Breast epithelium (tissue), 4 donors: ENCODE measurements at places on chromosomes 12 and 14. TPM values are rescaled to one million over a fixed set of nuclear protein-coding genes. Genes with fewer than 3 reads are reported as not detected.

DNA sequence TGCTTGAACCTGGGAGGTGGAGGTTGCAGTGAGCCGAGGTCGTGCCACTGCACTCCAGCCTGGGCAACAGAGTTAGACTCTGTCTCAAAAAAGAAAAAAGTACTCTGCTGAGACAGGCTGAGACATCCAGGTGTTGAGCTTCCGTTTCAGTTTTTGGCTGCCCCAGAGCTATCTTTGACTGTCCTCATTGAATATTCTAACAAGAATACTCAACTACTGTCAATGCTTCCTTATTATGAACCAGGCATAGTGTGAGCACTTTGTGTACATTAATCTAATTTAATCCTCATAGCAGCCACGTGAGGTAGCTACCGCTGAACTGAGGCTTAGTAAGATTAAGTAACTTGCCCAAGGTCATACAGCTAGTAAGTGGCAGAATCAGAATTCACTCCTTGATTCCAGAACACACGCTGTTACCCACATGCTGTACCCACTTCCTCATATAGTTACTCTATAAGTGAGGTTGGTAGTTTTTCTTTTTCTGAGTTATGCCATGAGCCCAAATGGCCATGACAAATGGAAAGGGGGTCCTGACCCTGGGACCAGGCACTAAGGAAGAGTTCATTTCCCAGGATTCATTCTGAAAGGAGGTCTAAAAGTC, 11.3 kb downstream of the ALDH1L2 start:
- H3K4me3 ChIP-seq = no peak overlapping the region
- H3K4me1 ChIP-seq = no peaks in the 10 kb centered on the region
- H3K27me3 ChIP-seq = no peaks in the 10 kb centered on the region
- no peak for DNase-seq

GRCh38 chr12:112539221-112539620, 120.5 kb downstream of the PTPN11 start:
- H3K4me3 ChIP-seq = no peak overlapping the region
- no peaks in the 10 kb centered on the region for H3K36me3 ChIP-seq
- H3K4me1 ChIP-seq = no peaks in the 10 kb centered on the region
- DNase-seq = no peak

- H3K27me3 ChIP-seq = no peaks in the 10 kb centered on the region
- H3K27ac ChIP-seq = no peak overlapping the region
- H3K36me3 ChIP-seq = no peaks in the 10 kb centered on the region
- H3K4me1 ChIP-seq = no peaks in the 10 kb centered on the region
- no peak overlapping the region for H3K4me3 ChIP-seq
Measured at GRCh38 chr12:15527201-15528080, 205.1 kb downstream of the PTPRO start.

IL31 gene
- not detected for total RNA-seq

TSHR gene
- total RNA-seq = 0.48 TPM

DNA sequence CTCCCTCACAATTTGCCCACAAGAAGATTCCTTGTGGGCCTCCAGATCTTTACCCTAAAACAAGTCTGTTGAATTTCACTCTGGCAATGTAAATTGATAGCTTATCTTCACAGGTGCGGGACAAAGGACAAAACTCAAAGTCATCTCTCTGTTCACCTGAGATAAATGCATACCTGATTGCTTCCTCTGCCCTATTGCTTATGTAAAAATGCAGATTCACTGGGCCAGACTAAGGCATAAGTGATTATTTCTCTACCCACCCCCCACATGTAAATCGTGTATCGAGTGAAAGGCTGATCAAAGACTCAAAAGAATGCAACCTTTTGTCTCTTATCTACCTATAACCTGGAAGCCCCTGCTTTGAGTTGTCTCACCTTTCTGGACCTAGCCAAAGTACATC, 316.8 kb downstream of the SSPN start:
- H3K27me3 ChIP-seq = no peaks in the 10 kb centered on the region
- no peaks in the 10 kb centered on the region for H3K4me1 ChIP-seq
- H3K27ac ChIP-seq = no peak overlapping the region
- no peak for DNase-seq

DNA sequence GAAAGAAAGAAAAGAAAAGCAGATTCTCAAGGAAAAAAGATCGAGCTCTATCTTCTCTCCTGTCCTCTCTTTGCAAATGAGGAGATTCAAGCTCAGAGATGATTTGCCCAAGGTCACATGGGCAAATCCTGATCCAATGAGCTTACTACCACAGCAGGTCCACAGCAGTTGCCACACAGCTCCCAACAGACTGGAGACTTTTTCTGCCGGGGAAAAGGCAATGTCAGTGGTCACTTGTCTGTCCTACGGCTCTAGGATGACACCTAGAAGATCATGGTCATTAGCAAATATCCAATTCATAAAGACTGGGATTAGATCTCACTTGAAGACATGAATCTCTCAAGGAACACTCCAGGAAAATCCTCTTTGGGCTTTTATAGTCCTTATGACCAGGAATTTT, 58.8 kb downstream of the TTC7B start:
- H3K27me3 ChIP-seq = no peaks in the 10 kb centered on the region
- no peaks in the 10 kb centered on the region for H3K36me3 ChIP-seq
- H3K4me3 ChIP-seq = no peak overlapping the region
- no peak for DNase-seq

DNA sequence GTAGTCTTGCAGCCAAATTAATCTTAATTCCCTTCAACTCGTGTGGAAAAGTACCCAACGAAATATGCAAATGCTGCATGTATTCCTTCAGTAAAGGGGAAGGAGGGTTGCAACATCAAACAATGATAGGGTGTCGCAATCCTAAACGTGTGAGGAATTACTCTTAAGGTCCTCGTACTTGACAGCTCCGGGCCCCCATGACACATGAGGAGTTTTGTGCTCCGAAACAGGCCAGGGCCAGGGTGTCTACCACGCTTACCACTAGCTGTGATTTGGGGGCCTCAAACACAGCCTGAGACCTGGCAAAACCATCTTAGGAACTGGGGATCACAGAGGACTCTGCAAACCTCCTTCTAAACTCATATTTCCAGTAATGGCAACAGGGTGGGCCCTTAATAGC, 20.4 kb downstream of the FOS start:
- H3K4me1 ChIP-seq = peaks cover 20% of the 10 kb centered on the region
- peak; percentile 32 for DNase-seq
- peak overlapping the region; percentile 75 for H3K27ac ChIP-seq
- no peaks in the 10 kb centered on the region for H3K36me3 ChIP-seq

OR6C75 gene
- not detected for total RNA-seq

PLEKHD1 gene
- 2.3 TPM for total RNA-seq

- no peak for DNase-seq
- H3K4me1 ChIP-seq = no peaks in the 10 kb centered on the region
- no peak overlapping the region for H3K4me3 ChIP-seq
- H3K36me3 ChIP-seq = no peaks in the 10 kb centered on the region
- H3K27me3 ChIP-seq = no peaks in the 10 kb centered on the region
Measured at GRCh38 chr12:30525171-30525570, 170.5 kb downstream of the IPO8 start.

DNA sequence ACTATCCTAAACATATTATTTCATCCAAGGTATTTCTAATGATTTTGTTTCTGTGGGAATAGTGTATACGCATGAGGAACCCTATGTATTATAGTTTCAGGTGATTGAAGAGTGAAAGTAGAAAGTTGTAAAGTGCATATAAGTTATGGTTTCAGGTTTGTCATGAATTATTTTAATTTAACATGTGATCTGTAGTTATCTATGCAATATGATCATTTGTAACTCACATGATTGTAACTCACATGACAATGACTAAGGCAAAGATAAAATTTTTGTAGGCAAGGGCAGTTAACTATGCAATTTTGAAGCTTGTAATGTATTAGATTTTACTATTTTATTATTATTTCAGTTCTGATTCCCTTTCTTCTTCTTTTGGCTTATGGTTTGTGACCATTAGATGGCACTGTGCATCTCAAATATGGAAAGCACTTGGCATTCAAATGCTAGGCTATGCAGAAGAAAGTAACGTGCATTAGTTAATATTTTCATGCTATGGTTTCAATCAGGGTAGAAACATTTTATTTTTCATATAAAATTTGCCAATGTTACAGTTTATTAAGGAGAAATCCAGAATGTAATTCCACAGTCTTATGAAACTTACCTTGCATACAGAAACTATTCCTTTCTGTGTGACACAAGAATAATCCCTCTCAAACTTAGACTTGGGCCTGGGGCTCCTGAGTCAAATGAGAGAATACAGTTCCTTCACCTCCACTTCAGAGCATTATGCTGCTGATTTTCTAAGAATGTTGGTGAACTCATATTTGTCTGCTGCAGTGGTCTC, 15.8 kb upstream of the TMEM30B start:
- H3K4me3 ChIP-seq = no peak overlapping the region
- H3K36me3 ChIP-seq = no peaks in the 10 kb centered on the region
- H3K27me3 ChIP-seq = no peaks in the 10 kb centered on the region
- H3K4me1 ChIP-seq = no peaks in the 10 kb centered on the region
- no peak overlapping the region for H3K27ac ChIP-seq
- DNase-seq = no peak

SLC25A3 gene
- total RNA-seq = 356 TPM

DNA sequence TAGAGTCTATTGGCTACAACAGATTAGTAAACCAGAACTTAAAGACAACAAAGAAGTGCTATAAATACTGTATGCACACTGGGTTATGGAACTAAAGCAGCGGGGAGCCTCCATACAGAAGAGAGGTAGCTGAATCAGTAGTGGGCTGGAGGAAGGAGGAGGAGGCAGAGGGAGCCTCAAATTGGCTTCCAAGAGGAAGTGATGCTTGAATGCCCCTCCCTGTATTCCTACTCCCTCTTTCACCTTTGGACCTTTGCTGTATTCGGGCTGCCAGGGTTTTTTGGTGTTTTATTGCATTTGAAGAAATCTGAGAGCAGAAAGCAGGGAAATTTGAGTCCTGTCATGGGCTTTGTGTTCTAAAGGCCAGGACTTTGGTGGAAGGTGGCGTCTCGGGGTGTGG, 104.0 kb upstream of the PTPRB start:
- no peak overlapping the region for H3K27ac ChIP-seq
- no peak for DNase-seq
- H3K4me3 ChIP-seq = no peak overlapping the region
- H3K27me3 ChIP-seq = no peaks in the 10 kb centered on the region
- no peaks in the 10 kb centered on the region for H3K36me3 ChIP-seq

GRCh38 chr14:72439707-72440106, 454.2 kb downstream of the DPF3 start:
- no peak overlapping the region for H3K4me3 ChIP-seq
- no peaks in the 10 kb centered on the region for H3K36me3 ChIP-seq
- H3K27ac ChIP-seq = no peak overlapping the region
- no peak for DNase-seq
- no peaks in the 10 kb centered on the region for H3K4me1 ChIP-seq
- no peaks in the 10 kb centered on the region for H3K27me3 ChIP-seq

DNA sequence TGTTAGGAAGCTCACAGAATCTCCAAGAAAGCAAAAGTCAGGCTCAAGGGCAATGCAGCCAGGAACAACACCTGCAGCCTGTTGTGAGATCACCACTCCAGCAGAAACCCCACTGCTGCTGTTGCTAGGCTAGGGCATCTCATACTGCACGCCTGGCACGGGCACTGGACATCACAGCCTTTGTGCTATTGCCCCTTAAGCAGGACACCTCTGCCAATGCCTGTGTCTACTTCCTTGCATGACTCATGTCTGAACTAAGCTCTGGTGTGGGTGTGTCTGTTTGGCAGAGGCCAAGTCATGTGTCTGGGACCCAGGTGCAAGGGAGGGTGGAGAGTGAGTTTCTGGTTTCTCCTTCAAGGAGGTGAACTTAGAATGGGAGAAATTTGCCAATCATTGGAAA, 10.0 kb upstream of the DDX47 start:
- DNase-seq = peak; percentile 92
- no peak overlapping the region for H3K4me3 ChIP-seq
- H3K27ac ChIP-seq = peak overlapping the region; percentile 64
- H3K27me3 ChIP-seq = no peaks in the 10 kb centered on the region
- H3K4me1 ChIP-seq = no peaks in the 10 kb centered on the region
- H3K36me3 ChIP-seq = no peaks in the 10 kb centered on the region

GRCh38 chr14:93234798-93235197, 27.7 kb downstream of the UBR7 start:
- DNase-seq = no peak
- H3K27ac ChIP-seq = no peak overlapping the region
- no peaks in the 10 kb centered on the region for H3K4me1 ChIP-seq
- H3K36me3 ChIP-seq = no peaks in the 10 kb centered on the region

DNA sequence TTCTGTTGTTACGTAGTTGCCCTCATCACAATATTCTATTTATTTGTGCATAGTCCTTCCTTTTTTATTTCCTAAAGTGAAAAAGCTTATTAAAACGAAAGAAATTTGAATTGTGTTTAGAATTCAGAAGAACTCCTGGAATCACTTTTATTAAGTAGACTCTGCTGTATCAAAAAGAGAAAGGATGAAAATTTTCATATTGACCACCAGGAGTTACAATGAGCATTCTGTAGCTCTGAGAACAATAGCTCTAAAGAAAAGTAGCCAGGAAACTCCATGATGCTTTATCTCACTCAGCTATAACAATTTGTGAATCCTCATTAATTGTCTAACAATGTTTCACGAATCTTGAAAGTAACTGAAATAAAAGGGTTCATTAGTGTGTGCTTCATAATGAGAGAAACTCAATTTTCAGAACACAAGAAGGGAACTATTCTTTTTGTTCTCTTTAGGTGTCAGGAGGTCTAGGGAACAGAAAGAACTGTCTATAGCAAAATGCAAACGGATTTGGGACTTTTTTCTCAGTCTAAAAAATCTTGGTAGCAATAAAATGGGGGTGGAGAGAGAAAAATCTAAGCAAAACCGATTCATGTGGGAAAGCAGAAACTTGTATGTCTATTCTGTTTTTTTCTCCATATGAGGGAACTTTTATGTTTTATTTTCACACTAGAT, 19.3 kb downstream of the ASCL1 start:
- no peak overlapping the region for H3K27ac ChIP-seq
- no peak for DNase-seq
- no peaks in the 10 kb centered on the region for H3K36me3 ChIP-seq
- no peaks in the 10 kb centered on the region for H3K4me1 ChIP-seq
- no peak overlapping the region for H3K4me3 ChIP-seq

DNA sequence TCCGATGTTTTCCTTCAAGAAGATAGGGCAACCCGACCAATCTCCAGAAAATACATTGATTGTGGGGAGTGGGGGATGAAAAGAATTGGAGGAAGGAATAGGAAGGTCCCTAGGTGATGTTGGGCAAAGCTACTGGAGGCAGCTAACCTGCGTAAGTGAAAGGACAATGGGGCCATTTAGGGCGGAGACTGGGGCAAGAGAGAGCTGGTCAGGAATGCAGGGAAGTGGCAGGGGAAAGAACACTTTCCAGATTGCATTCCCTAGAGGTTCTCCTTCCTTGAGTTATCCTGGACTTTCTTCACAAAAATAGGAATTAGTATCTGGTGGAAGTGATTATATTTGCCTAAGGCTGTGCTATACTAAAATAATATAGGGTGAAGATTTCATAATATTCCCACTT, 151.8 kb upstream of the HMGA2 start:
- no peak overlapping the region for H3K4me3 ChIP-seq
- H3K36me3 ChIP-seq = no peaks in the 10 kb centered on the region
- no peak overlapping the region for H3K27ac ChIP-seq
- no peaks in the 10 kb centered on the region for H3K27me3 ChIP-seq
- no peaks in the 10 kb centered on the region for H3K4me1 ChIP-seq

- H3K27me3 ChIP-seq = no peaks in the 10 kb centered on the region
- H3K4me1 ChIP-seq = no peaks in the 10 kb centered on the region
- H3K36me3 ChIP-seq = no peaks in the 10 kb centered on the region
- DNase-seq = no peak
Measured at GRCh38 chr14:60933920-60934655, 46.8 kb downstream of the TRMT5 start.
